ENCODE measurements at places on chromosomes 5 and 9. TPM values are rescaled to one million over a fixed set of nuclear protein-coding genes. Genes with fewer than 3 reads are reported as not detected.

The ADAMTS16 gene
- not detected for total RNA-seq

- no peak for DNase-seq
Observed at GRCh38 chr5:151947931-151948608, 23.4 kb upstream of the GLRA1 start.

The WNT8A gene
- total RNA-seq, result not detected

The GRIN1 gene
- not detected for total RNA-seq

The TXN gene
- total RNA-seq, result 111 TPM

GRCh38 chr5:17379100-17379951 is 118.7 kb upstream of the TAF11L2 start:
- DNase-seq, result no peak

The CORO2A gene
- 3.7 TPM for total RNA-seq

DNA sequence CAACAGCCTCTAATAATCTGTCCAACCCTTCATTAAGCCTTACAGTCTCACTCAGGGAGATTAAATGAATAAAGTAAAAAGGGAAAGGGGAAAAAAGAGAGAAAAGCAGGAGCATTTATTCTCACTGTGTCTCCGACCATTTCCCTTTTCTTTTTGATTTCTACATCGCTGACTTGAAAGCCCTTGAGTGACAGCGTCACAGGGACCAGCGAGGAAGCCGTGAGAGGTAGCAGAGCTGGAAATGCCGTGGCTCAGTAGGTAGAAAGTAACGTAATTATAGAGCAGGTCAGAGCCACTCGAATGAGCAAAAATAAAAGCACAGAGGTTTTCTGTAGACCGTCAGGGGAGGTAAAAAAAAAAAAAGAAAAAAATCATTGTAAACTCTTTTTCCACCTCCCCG is 52.4 kb downstream of the ASS1 start:
- no peak for DNase-seq

DNA sequence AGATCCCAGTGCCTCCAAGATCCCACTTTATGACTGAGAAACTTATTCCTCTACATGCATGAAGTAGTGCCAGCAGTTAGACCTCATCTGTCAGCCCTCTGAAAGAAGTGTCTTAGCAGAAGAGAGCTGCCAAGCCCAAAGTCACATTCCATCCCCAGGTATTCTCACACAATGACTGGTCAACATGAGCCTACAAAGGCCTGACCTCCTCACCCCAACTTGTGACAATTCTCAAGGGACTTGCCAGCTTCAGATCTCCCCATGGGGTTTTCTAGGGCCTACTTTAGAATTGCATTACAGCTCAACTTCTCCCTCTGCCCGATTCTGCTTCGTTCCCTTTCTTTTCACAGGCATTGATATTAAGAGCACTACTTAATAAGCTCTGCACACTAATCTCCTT is 393.8 kb upstream of the SLC30A5 start:
- DNase-seq, result no peak

- no peak for DNase-seq
Observed at GRCh38 chr9:136021171-136021871, 60.1 kb upstream of the UBAC1 start.

The KLF9 gene
- 35.5 TPM for total RNA-seq

GRCh38 chr5:148765061-148765460 is 61.4 kb upstream of the ADRB2 start:
- DNase-seq, result no peak

The FBXO38 gene
- 23.9 TPM for total RNA-seq

DNA sequence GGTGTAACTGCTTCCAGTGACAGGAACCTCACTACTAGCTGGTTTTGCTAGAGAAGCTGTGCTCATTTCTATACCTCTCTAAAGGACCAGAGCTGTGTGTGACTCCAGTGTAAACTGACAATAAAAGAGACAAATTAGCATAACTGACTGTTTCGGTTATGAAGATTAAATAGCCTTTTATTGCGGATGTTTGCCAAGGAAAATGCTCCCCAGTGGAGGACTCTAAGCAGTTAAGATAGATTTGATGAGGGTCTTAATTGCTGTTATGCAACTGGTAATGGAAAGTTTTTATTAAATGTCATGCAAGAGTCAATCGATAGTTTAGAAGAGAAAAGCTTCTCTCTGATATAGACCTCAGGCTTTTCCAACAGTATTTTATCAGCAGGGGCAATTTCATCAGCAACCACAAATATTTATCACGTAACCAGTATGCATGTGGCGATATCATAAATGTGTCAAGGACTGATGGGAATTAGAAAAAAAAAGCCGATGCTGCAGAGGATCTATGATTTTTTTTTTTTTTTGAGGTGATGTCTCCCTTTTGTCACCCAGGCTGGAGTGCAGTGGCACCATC is 275.2 kb upstream of the DMAC1 start:
- no peak for DNase-seq

GRCh38 chr5:173919443-173919842 is 31.3 kb downstream of the CPEB4 start:
- DNase-seq, result no peak

DNA sequence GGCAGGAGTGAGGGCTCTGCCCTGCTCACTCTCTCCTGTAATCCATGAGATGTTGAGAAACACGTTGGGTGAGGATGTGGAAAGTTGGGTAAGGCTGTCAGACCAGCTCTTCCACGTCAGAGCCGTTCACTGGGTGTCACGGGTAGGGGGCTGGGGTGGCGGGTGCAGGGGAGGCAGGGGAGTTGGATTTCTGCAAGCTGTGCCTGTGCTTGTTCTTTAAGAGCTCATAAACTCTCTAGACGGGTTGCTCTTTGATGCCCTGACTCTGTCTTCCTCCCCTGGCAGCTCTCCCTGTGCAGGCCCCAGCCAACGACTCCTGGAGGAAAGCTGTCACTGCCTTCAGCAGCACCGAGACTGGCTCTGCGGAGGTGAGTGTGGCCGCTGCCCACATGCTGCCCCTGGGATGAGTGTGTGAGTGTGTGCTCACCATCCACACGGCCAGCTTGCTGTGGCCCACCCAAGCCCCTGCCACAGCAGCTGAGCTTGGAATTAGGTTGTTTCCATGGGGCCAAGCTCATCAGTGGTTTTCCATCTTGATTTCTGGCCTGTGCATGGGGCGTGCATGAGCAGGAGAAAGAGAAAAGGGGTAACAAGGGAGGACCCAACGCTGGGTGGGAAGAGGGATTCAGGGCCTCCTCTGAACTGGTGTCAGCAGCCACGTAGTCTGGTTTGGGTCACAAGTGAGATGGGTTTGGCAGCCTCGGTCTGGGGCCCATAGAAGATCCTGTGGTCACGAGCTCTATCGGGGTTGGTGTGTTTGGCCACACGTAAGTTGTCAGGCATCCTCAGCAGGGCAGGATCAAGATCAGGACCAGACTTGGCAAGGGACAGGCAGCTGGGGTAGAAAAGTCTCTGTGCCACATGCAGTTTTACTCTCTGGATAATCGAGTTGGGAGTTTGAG is 21.0 kb upstream of the POMT1 start:
- no peak for DNase-seq

- no peak for DNase-seq
Observed at GRCh38 chr9:91623004-91623403, 199.4 kb upstream of the NFIL3 start.

The MARCOL gene
- not detected for total RNA-seq

DNA sequence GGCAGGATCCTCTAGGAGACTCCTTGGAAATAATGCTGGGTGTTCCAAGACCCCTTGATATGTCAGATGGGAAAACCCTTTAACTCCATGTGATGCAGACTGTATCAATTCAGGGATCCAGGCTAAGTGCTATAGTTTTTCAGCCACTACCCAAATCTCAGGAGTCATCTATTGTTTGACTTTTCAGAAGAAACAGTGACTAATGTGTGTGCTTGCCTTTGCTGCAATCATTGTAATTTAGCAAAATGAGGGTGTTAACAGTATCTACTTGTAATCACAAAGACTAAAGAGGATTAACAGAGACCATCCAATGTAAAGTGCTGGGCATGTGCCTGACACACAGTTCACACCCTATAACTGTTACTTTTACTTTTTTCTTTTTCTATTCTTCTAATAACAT is 309.6 kb upstream of the RFX3 start:
- DNase-seq, result no peak

DNA sequence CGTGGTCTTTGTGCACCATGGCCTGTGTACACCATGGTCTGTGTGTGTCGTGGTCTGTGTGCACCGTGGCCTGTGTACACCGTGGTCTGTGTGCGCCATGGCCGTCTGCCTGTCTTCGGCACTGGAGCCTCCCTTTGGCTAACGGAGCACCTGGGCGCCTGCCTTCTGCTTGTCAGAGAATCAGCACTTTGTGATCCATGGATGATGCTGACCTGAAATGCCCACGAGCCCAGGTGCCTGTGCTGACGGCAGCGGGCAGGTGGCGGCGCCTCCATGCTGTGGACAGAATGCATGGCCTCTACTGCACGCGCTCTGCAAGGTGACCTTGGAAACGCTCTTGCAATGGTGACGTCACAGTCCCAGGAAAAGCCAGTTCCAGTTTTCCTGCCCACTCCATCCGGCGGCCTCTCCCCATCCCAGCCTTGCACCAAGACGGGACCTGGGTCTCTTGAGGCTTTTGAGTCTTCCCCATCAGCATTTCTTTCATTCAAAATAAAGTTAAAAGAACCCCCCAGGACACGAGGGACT is 14.6 kb downstream of the LCN9 start:
- DNase-seq, result no peak

GRCh38 chr9:72721067-72721466 is 199.7 kb downstream of the TMC1 start:
- no peak for DNase-seq

DNA sequence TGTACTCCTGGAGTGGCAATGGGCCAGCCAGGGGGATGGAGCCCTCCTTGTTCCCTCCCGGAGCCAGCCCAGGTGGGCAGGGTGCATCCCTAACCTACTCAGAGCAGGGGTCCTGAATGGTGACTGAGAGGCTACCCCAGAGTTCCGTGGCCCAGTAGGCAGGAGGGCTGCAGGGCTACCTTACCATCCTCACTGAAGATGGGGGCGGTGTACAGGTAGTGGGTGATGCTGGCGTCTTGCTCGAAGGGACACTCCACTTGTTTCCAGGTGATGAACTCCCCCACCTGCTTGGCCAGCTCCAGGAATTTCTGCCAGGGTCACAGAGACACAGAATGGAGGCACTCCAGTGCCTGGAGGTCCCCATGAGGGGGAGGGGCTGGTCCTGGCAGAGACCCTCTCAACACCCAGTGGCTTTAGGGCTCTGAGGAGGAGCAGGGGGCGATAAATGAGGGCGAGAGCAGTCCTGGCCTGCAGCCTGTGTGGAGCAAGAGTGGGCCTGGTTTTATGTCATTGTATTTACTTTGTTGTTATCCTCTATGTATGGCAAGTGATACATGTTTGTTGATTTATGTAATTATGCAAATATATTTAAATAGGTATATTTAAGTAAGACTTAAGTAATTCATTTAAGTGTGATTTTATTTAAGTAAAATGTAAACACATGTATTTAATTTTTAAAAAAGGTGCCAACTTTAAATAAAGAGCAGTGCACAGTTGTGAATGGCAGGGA is 39.9 kb upstream of the RNF130 start:
- peak; percentile 37 for DNase-seq

GRCh38 chr9:130918826-130919558 is 20.1 kb downstream of the FIBCD1 start:
- no peak for DNase-seq

GRCh38 chr5:104955479-104955878 is 1392.9 kb upstream of the NUDT12 start:
- DNase-seq, result no peak

The NOXA1 gene
- total RNA-seq, result 6.0 TPM

The OBP2B gene
- total RNA-seq, result not detected

- DNase-seq, result peak; percentile 43
Observed at GRCh38 chr9:33137781-33138264, 29.3 kb downstream of the B4GALT1 start.

The CDH6 gene
- 1.3 TPM for total RNA-seq

DNA sequence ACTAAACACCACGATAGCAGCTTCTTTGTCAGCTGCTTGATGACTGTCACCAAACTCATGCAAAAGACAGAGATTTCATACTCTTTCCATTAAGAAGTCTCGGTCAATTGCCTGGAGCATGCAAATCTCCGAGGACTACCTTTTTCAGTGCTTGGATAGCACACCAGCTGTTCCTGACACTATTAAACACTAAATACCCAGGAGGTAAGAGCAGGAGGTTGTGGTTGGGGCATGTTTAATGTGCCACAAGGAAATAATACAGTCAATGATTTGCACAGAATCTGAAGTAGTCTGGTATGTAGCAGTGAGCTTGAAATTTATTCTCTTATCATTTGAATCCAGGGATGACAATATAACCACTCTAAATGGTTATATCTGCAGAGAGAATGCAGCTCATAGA is 996.2 kb downstream of the CDH12 start:
- DNase-seq, result no peak

The NXNL2 gene
- not detected for total RNA-seq

GRCh38 chr5:139390639-139391569 is 1.2 kb upstream of the MZB1 start:
- DNase-seq, result no peak

- DNase-seq, result no peak
Observed at GRCh38 chr9:69027355-69028097, 8.0 kb upstream of the FXN start.

- DNase-seq, result no peak
Observed at GRCh38 chr5:42507451-42508097, 84.3 kb downstream of the GHR start.

DNA sequence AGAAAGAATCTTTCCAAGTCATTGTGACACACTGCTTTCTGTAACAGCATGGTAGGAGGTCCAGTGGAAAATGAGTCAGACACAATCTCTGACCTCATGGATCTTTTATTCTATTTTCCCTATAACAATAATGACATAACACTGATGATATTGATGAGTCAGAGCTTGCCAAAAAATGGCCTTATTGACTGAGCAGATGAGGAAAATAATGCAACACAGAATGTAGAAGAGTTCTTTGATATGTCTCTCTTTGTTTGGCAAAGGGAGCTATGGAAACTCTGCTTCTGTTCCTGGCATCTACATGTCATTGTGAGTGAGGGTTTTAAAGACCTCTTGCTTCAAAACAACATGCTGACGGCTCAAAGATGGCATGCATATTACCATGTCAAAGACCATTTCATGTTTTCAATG is 443.1 kb upstream of the ZNF608 start:
- DNase-seq, result no peak

- DNase-seq, result no peak
Observed at GRCh38 chr5:127919006-127919796, 164.4 kb upstream of the SLC12A2 start.

- no peak for DNase-seq
Observed at GRCh38 chr5:52909192-52909591, 80.0 kb upstream of the ITGA2 start.

- no peak for DNase-seq
Observed at GRCh38 chr5:76524868-76525267, 98.3 kb downstream of the F2RL2 start.
